Stimulated activated CD8-positive, alpha-beta memory T cell treated with anti-CD3 and anti-CD28 coated beads, Interleukin-15, amount 100 ng/mL, for 4 hours (primary cell): ENCODE measurements at places on chromosomes 7 and 10.

DNA sequence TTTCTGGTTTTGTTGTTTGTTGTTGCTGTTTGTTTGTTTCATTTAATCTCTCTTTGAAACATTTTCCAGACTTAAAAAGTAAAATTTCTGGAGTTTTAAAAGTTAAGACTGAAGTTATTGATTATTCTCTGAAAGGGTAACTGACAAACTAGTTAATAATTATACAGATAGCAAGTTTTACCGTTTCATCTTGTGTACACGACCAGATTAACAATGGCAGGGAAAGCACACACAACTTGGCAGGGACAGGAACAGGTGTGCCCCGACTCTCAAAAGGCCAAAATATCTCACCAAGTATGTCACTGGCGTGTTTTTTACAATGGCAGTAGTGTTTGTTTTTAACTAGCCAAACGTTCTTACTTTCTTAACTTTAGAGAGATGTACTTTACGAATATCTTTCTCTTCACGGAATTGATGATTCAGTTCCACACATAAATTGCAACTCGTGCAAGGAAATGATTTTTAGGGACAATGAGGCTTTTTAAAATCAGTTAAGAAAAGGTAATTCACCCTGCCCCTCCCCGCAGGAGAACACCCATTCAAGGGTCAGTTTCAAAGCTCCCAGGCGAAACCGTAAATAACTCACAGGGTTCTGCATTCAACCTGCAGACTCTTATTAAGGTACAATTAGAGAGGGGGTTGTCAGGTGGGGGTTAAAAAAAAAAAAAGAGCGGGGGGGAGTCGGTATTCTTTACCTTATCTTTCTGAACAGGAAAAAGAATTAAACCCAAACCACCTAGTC lies 3.5 kb downstream of the CTBP2 start:
- no peak for DNase-seq

DNA sequence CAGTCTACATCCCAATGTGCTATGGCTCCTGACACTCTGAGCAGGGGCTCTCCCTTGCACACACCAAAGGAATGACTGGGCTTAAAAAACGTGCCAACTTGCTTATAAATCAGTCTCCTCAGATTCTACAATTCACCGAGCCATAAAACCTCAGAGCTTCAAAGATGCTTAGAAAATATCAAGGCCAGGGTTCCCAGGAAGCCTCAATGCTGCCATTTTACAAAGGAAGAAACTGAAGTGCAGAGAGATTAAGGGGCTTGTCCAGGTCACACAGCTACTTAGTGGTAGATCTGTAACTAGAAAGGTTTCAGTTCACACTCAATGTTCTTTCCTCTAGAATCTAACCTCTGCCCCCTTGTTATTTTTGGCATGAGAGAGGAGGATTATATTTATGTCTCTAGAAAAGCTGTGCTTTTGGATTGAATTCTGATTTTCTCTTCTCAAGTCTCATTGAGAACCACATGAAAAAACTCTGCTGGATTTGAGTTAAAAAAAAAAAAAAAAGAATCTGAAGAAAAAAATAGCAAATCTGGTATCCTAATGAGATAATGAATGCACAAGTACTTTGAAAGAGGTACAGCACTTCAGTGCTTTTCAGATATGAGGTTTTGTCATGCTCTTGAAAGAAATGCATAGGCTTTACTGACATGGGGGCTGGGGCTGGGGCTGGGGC lies 22.3 kb upstream of the TSPAN33 start:
- DNase-seq: no peak

GRCh38 chr7:150955519-150956394 lies 22.4 kb downstream of the KCNH2 start:
- DNase-seq: no peak

DNA sequence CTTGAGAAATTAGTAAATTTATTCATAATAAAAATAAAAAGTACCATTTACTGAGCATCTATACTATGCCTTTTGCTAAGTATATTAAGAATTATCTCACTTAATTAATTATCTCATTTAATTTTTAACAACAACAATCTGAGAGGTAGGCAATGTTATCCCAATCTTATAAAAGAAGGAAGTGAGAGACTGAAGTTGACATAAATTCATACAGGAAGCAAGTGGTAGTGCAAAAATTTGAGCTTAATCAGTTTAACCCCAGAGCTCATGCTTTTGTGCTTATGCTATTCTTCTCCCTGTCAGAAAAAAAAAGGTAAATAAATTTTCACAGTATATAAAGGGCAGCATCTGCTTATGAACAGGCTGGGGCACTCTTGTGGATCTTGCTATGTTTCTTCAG lies 2.7 kb upstream of the LIPF start:
- DNase-seq: no peak
